NCI-H1092 (cell line): ENCODE measurements at places on chromosomes 1 and 21.

GRCh38 chr1:24930260-24931145 is at the start of gene RUNX3:
TSS of gene RUNX3 (minus strand) at chr1:24930276. CDS start at chr1:24929868, 408 bp downstream.
- DNase-seq = peak; percentile 29

DNA sequence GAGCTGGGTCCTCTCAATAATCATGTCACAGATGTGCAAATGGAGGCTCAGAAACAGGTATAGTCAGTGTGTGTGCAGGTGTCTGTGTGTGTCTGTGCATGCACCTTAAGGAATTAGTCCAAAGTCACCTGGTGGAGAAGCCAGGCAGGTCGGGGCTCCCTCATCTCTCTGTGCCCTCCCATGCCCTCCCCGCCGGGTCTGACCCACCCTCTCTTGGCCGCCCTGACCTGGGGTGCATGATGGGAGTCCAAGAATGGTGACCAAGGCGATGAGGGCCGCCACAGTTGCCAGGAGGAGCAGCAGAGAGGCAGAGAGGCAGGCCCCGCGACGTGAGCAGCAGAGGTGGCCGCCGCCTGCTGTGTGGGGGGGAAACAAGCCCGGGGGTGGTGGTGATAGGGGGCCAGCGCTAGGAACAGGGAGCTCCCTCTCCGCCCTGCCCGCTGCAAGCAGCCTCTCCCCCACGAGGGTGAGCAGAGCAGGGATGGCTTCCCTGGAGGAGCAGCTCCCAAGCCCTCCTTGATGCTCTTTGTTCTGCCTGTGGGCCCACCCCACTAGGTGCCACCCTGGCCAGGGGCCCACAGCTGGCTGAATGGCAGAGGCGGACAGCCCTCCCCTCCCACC is 3.9 kb downstream of the LDLRAD1 start:
- DNase-seq = no peak

- no peak for DNase-seq
Observed at GRCh38 chr1:153698020-153698922, 19.8 kb downstream of the NPR1 start.

DNA sequence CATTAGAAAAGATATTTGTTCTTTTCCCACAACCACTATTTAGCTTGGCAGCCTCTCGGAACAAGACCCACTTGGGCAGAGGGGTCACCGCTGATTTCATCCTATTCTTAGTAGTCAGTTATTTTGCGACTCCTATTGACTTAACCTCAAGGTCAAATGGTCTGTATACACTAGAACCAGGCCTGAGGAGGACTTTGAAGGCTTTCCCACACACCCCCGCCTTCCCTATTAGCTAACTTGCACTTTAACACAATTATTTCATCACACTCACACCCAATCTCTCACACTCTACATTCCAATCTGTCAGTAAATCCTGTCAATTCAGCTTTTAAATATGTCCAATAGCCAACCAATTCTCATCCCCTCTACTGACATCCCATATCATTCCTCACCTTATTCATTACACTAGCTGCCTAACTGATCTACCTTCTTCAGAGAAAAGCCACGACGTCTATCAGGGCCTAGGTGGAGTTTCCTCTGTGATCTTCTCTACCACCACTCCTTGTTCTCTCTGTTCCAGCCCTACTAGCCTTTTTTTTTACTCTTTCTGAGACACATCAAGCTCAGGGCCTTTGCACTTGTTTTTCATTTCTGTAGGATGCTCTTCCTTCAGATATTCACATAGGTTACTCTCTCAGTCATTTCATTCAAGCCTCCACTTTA is 1.0 kb upstream of the NIBAN1 start:
- DNase-seq = no peak

- no peak for DNase-seq
Observed at GRCh38 chr1:36711480-36711879, 228.8 kb upstream of the CSF3R start.

DNA sequence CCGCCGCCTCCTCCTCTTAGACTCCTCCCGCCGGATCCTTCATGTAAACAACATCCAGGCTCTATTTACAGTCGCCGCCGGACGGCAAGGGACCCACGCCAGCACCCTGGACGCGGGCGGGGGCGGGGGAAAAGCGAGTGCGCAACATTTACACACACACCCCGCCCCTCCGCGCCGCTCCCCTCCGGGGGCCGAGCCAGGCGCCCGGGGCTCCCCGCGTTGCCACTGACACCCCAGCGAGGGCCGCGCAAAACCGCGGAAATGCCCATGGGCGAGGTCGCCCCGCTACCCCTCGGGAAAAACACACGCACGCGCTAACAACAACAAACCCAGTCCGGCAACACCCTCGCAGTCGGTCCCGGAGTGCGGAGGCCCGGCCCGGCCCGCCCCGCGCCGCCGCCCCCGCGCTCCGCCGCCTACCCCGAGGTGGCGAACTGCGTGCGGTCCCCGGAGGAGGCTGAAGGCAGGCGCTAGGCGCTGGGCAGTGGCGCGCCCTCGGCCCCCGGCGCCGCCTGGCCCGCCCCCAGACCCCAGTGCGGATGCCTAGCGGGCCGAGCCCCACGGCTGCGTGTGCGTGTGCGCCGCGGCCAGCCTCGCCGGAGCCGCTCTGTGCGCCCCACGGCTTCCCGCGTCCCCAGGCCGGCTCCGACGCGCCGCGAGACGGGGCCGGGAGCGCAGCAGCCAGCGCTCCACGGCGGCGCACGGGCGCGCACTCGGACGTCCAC is 81.1 kb upstream of the AK4 start:
- DNase-seq = no peak

DNA sequence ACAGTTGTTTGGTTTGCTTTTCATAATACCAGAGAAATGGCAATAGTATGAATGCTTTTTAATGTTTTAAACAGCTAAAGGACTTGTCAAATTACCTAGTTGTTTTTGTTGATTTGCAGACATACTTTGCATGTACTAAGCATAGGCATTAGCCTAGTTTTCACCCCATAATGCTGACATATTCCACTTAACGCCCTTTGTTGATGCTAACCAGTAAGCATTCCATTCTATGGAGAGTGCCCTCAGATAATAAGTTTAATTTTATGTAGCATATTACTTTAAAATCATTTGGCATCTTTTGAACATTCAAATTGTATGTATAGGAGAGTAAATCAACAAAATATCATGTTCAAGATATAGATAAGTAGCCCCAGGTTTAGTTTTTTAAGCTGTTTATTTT is 32.5 kb downstream of the RGS21 start:
- DNase-seq = no peak

DNA sequence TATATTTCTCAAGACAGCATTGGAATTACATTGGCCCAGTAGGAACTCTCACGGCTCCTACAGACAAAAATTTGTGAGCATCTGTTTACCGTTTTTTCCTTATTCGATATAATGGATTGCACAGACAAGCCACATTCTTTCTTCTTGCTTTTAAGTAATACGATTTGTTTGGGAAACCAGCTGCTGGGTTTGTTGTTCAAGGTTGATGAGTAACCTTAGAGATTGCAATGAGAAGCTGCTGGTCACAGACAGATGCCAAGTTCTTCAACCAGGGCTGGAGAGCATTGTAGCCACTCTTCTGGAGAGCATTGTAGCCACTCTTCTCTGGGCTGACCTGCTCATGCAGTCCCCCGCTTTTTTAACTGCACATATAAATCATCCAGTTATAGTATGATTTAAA is 1.4 kb upstream of the MIA3 start:
- no peak for DNase-seq

DNA sequence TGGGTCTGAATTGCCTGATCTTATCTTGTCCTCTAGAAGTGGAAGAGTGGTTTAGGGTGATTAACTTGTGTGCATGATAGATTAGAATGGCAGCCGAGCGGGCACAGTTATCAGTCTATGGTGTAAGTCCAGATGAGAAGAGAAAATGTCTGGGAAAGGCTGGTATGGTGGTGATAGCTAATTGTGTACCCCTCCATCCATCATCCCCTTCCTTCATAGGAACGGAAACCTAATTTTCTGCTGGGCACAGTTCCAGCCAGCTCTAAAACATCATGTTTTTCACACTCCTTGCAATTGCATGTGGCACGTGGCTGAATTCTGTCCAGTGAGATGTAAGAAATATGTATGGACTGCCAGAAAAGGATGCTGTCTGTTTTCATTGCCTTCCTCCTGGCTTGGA is 40.9 kb upstream of the ZP4 start:
- no peak for DNase-seq

- no peak for DNase-seq
Observed at GRCh38 chr1:96926176-96926575, 204.6 kb downstream of the PTBP2 start.

GRCh38 chr1:78640462-78640861 is 9.2 kb upstream of the IFI44 start:
- DNase-seq = no peak

- no peak for DNase-seq
Observed at GRCh38 chr1:53153752-53154151, 11.3 kb upstream of the SLC1A7 start.

DNA sequence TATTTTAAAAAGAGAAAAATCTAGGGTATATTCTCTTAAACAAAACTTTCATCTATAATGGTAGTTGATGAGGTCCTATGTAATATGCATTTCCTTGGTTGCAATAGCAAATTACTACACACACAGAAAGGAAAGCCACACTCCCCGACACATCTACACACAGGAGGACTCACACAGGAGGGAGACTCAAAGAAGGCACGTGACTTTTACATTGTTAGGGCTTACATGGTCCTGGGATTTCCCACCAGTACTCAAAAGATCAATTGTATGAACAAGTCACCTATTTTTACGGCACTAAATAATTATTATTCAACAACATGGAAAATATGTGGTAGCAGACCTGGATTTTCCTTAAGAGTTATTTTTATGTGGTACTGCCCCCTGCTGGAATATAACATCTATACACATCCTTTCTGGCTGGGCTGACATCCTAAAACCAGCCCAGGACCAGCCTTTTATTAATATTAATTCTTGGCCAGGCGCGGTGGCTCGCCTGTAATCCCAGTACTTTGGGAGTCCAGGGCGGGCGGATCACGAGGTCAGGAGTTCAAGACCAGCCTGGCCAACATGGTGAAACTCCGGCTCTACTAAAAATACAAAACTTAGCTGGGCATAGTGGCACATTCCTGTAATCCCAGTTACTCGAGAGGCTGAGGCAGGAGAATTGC is 33.9 kb upstream of the LGALS8 start:
- peak; percentile 55 for DNase-seq

- no peak for DNase-seq
Observed at GRCh38 chr1:204293605-204294337, 66.0 kb downstream of the PLEKHA6 start.

DNA sequence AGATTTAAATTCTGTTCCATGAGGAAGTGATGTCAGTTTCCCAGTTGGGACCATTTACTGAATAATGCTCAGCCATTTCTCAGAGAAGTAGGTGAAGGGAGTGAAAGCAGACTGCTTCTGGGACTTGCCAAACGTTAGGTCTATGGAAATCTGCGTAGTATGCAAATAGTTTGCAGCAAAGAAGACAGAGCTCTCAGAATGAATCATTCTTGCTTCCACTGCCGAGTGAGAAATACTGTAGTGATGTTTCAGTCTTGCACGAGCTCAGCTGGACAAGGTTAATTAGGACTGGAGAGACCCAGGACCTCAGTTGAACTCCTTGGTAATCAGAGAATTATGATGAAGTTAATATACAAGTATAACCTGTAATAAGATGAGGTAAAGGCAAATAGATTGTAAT is 317.7 kb upstream of the DAB1 start:
- no peak for DNase-seq

GRCh38 chr1:76084029-76084627 is 9.6 kb downstream of the ST6GALNAC3 start:
- no peak for DNase-seq

GRCh38 chr1:84940481-84940880 is 47.5 kb upstream of the LPAR3 start:
- no peak for DNase-seq

DNA sequence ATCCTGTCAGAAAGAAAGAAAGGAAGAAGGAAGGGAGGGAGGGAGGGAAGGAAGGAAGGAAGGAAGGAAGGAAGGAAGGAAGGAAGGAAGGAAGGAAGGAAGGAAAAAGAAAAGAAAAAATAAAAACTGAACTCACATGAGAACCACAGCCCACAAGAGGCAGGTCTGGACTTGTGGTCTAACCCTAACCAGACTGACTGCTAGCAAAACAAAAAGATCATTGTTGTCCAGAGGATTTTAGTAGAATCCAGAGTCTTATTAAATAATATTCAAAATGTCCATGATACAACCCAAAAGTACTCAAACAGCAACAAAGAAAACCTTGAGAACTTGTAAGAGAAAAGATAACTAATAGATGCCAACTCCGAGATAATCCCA is 4.7 kb upstream of the ITGB2 start:
- DNase-seq = no peak

GRCh38 chr21:26282058-26282457 is 111.5 kb upstream of the APP start:
- DNase-seq = peak; percentile 30
